ENCODE measurements at places on chromosomes 3 and 15.

DNA sequence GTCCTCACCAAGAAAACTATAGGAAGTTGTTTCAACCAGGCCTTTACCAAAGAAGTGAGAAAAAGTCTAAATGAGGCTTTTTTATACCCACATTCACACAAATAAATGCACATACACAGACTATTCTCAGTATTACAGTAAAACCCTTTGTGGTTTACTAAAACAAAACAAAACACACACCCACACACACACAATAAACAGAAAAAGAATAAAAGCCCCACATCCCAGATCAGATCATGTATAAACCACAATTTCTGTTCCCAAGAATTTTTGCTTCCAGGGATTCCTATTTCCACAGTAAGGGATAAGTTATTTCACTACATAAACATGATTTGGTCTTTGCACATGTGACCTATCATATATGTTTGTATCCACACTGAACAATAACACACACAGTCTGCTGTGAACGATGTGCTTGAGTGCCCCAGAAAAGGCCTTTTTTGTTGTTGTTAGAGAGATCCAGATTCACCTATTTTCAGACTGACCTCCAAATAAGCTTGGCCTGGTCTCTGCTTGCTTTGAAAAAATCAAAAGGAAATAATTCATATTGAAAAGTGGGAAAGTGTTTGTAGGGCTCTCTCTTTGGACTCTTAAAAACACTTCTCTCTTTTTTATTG lies 283.4 kb upstream of the ATP11B start:
- DNase-seq, result no peak

- DNase-seq, result no peak
These were observed 27.0 kb downstream of the MB21D2 start for GRCh38 chr3:192890347-192891335.

DNA sequence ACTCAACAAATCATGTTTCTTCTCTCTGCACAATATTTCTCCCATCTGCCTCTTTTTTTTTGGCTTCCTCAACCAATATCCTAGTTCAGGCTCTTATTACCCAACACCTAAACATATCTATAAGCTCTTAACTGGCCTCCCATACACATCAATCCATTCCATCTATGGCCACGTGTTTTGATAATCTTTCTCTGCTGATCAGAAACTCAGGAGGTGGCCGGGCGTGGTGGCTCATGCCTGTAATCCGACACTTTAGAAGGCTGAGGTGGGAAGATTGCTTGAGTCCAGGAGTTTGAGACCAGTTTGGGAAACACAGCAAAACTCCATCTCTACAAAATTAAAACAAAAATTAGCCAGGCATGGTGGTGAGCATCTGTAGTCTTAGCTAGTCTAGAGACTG lies 68.4 kb downstream of the IGF2BP2 start:
- DNase-seq, result no peak

GRCh38 chr3:188261011-188261410 lies 107.1 kb downstream of the LPP start:
- DNase-seq, result no peak

GRCh38 chr3:4498446-4498845 lies 5.3 kb downstream of the ITPR1 start:
- DNase-seq, result no peak

GRCh38 chr3:152321200-152321954 lies 52.6 kb downstream of the MBNL1 start:
- DNase-seq, result no peak

- DNase-seq, result no peak
These were observed 23.1 kb upstream of the TSEN2 start for GRCh38 chr3:12461097-12461649.

DNA sequence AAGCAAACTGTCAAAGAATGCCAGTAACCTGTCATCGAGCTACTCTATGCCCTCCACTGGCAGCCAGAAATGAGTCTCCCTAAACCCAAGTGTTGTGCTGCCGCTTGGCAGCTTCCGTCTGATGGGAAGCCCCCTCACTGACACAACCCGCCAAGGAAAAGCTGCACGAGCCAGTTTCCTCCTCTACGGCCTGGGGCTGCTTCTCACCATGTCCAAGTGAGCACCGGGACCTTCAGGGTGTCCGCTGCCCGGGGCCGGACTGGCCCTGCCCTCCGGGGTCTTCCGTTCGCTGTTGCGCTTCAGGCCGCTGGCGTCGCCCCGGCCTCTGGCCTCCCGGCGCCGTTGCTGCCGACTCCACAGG lies 490 bp downstream of the TOMM70 start:
- DNase-seq, result peak; percentile 22

DNA sequence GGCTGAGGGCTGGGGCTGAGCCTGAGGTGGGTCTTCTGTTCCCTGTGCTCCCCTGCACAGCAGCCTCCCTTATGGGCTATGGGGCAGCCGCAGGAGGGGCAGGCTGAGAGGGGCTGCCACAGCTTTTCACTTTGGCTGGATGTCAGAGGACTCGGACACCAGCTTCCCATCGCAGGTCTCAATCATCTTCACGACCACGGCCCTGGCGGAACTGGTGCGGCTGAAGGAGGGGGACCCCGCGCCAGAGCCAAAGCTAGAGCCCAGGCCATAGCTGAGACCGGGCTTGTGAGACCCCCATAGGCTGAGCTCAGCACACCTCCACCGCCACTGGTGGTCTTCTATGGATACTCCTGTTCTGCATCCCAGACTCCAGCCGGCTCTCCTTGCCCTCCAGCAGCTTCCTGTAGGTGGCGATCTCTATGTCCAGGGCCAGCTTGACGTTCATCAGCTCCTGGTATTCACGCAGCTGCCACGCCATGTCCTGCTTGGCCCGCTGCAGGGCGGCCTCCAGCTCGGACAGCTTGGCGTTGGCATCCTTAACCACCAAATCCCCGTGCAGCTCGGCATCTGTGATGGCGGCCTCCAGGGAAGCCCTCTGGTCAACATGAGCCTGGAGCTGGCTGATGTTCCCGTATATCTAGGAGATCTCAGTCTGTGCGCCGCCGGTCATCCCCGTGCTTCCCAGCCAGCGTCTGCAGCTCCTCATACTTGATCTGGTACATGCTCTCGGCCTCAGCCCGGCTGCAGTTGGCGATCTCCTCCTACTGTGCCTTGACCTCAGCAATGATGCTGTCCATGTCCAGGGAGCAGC lies 181.7 kb upstream of the SYNPR start:
- DNase-seq, result peak; percentile 24

DNA sequence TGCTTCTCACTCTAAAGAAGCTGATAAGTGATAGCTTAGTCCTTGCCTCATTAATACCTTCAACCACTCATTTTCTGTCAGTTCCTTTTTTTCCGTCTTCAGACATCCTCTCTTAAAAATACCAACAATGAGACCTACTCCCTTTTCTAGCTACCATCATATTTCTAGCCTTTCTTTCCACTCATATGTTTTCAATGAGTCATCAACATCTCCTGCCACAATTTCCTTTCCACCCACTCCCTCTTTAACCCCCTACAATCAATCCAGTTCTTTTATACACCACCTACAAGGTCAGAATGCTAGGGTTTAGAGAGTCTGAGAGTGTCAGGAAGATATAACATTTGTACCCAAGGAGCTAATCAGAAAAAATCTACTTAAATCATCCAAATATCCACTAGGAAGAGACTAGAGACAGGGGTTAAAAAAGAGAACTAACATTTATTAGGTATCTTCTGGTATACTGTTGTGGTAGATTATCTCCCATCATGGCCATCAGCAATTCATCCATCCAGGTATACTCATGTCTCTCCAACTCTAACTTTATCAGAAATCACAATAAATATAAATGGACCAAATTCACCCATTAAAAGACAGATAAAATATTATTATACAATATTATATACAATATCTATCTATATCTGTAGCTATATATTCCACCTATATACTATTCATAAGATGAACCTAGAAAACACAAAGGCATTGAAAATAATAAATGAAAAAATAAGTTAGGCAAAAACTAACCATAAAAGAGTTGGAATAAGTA lies 42.5 kb downstream of the MYLK start:
- DNase-seq, result no peak

DNA sequence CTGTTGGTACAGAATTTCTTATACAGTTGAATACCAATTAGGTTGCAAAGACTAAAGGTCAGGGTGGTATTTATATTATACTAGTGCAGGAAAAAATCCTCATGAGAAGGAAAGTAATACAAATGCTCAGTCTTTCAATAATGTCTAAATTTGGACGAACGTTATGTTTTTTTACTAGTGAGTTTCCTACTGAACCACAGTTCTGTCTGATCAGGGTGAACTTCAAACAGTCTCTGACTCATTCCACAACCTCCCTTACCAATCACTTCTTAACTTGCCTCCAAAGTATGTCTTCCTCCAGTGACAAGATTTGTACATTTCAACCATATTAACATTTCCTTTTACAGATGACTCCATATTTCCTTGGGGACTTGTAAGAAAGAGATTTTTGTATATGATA lies 3.4 kb downstream of the TMEM212 start:
- no peak for DNase-seq

GRCh38 chr3:113552851-113553250 lies 20.5 kb downstream of the SIDT1 start:
- DNase-seq, result peak; percentile 16

GRCh38 chr3:90102146-90102545 lies 994.7 kb downstream of the EPHA3 start:
- no peak for DNase-seq

DNA sequence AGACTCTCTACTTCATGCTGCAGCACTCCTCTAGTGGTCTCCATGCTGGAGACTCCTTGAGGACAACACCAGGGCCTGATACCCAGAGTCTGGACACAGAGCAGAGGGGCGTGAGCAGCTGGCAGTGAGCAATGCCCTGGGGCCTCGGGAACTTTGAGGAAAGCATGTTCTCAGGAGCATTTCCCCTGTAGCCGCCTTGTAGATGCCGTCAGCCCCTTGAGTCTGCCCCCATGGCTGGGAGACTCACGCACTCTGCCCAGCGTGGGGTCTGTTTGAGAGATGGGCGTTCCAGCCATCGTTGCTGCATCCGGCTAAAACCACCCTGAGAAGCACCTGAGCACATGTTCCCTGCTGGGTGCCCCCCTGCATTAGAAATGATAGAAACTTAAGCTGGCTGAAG lies 56.8 kb downstream of the PLXNA1 start:
- no peak for DNase-seq

- DNase-seq, result peak; percentile 25
These were observed 59.8 kb upstream of the AADACL2 start for GRCh38 chr3:151673974-151674373.

- no peak for DNase-seq
These were observed 40.9 kb downstream of the TRPM1 start for GRCh38 chr15:31060429-31061140.

DNA sequence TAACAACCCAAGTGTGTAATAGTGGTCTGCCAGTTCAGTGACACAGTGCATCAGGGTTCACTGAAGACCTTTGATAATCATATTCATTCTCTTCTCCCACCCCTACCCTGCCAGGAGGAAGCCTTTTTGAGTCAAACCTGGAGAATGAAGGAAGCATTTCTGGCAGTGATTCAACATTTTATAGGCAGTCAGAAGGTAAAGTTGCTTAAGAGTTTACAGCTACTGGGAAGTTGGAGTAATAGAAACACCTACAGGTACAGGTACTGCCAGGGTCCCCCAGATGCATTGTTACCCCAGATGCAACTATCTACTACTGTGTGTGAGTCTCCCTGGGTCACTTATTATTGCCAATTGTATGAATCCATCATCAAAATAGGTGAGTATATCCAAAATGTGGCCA lies 146.9 kb upstream of the EIF1B start:
- no peak for DNase-seq
